ENCODE measurements at places on chromosomes 12 and 14.

DNA sequence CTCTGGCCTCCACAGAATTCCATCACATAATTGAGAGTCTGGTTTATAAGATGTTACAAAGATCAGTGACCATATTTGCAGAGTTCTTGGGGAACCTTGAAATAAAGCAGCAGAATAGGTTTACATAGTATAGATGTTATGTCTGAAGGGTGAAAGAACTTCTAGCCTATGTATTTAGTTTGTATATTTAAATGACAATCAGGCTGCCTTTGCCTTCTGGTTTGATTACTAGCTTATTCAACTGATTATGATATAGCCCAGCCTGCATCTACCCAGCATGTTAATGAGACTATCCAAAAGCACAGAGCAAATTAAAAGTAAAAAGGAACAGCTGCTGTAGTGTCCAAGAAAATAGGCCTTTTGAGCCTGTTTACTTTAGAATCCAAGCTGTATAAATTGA is 85.3 kb downstream of the APAF1 start:
- DNase-seq = no peak

DNA sequence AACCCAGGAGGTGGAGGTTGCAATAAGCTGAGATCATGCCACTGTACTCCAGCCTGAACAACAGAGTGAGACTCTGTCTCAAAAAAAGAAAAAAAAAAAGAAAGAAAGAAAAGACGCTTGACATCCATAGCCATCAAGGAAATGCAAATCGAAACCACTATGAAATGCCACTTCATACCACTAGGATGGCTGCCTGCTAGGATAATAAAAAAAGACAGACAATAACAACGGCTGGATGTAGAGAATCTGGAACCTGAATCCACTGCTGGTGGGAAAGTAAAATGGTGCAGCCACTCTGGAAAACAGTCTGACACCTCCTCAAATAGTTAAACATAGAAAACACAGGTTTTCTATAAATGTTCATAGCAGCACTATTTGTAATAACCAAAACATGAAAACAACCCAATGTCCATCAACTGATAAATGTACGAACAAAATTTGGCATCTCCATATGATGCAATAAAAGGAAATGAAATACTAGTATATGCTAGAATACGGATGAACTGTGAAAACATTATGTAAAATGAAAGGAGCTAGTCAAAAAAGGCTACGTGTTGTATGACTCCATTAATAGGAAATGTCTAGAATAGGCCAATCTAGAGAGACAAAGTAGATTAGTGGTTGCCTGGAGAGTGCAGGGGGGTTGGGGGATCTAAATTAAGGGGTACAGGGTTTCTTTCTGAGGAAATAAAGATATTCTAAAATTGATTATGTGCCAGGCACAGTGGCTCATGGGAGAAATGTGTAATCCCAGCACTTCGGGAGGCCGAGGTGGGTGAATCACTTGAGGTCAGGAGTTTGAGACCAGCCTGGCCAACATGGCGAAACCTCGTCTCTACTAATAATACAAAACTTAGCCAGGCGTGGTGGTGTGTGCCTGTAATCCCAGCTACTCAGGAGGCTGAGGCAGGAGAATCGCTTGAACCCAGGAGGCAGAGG is 9.7 kb downstream of the WSB2 start:
- DNase-seq = no peak

DNA sequence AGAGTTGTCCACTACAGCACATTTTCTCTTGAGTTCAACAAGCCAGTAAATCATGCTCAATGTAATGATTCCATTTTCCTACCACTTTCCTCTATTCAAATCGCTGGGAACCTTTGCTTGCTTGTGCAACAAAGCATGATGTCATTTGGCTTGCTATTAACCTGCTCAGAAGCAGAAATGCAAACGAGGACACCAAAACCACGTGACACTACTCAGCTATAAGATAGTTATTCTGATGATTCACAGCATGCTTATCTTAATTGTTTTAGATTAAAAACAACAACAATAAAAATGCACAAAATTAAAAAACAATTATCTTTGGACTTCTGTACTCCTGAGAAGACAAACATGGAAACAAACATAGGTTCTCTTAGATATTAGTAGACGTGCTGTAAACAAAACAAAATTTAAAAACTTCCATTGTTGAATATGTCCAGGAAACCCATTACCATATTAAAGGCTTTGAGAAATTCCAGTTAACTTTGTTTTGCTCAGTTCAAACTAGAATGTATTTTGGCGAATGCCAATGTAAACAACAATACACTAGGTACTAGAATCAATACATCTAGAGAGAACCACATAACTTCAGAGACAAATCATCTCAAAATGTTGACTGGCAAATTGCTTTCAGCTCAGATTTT is 77.5 kb upstream of the KRAS start:
- peak; percentile 40 for DNase-seq

GRCh38 chr12:105292705-105293104 is 37.8 kb upstream of the C12orf75 start:
- peak; percentile 66 for DNase-seq

- no peak for DNase-seq
Measured at GRCh38 chr12:3172124-3173007, 95.2 kb downstream of the TSPAN9 start.

DNA sequence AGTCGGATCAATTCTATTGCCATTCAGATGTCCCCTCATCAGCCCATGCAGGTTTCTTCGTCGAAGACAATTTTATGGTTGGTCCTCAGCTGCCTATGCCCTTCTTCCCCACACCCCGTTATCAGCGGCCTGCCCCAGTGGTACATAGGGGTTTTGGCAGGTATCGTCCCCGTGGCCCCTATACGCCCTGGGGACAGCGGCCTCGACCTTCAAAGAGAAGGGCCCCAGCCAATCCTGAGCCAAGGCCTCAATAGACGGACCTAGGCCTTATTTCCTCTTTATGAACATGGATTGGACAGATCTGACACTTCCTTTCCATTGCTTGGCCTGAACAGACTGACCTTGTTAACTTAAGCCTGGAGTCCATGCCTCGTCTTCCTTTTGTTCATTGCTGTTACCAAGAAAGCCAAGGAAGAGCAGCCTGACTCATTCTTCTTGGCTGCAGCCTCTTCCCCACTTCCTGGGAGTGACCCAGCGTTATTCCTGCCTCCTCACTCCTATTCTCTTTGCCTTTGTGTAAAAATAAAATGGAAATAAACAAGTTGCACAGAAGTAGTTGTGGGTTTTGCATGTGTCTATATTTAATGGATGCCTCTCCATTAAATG is 156.5 kb upstream of the AMIGO2 start:
- DNase-seq = peak; percentile 92

- DNase-seq = peak; percentile 31
Measured at GRCh38 chr12:48767047-48767446, 21.8 kb downstream of the ADCY6 start.

DNA sequence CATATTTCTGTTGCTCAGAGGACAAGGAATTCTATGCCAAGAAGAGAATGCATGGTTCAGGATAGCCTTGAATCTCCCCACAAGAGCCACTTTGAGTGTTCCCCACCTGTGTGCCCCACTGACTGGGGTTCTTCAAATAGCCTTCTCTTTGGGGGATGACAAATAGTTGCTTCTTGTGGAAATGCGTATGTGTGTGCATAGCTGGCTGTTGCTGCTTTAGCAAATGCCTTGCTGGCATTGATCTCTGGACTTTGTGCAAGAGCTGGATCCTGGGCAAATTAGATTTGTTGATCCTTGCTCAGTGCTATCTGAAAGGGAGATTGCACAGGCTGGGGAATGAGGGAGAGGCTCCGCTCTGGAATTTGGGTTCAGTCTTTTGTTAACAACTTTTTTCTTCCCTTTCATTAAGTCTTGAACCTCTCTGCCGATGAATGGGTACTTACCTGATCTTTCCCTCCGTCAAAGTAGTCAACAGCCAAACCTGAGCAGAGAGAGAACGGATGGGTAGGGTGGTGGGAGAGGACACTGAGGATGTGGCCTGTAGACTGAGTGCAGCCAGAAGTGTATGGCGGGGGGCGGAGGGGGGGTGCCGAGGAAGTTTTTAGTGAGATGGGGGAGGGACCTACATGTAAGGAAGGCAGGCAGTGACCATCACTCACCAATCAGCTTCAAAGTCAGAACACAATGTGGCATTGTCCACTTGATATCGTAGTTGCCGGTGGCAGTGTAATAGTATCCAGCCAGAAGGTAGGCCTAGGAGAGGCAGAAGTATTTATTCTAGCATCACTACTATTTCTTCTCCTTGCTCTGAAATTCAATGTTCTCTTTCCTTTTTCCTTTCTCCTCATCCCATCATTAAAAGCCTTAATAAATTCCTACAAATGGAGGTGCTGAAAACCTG is 10.7 kb downstream of the EMG1 start:
- no peak for DNase-seq

DNA sequence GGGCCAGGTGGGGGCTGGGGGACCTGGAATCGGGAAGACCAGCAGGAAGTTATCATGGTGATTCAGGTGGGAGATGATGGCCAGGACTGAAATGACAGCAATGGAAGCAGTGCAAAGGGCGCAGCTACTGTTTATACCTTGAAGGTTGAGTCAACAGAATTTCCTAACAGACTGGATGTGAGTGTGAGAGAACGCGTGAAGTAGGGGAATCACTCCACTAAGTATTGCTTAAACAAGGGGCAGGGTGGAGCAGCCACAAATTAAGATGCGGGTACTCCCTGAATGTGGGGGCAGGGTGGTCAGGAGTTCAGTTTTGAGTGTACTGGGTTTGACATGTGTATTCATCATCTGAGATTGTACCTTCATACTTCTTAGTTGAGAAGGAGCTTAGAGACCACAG is 45.1 kb downstream of the MYF5 start:
- no peak for DNase-seq

All from EH (cell line).